ENCODE measurements at places on chromosomes 4 and X.

GRCh38 chr4:10611673-10612072 is 72.9 kb downstream of the CLNK start:
- DNase-seq, result no peak

- no peak for DNase-seq
These were observed at the start of gene HSD17B13 for GRCh38 chr4:87322754-87323153. Gene HSD17B13, minus strand, starts transcription at chr4:87322882. Its CDS starts 41 bp downstream, at chr4:87322841.

DNA sequence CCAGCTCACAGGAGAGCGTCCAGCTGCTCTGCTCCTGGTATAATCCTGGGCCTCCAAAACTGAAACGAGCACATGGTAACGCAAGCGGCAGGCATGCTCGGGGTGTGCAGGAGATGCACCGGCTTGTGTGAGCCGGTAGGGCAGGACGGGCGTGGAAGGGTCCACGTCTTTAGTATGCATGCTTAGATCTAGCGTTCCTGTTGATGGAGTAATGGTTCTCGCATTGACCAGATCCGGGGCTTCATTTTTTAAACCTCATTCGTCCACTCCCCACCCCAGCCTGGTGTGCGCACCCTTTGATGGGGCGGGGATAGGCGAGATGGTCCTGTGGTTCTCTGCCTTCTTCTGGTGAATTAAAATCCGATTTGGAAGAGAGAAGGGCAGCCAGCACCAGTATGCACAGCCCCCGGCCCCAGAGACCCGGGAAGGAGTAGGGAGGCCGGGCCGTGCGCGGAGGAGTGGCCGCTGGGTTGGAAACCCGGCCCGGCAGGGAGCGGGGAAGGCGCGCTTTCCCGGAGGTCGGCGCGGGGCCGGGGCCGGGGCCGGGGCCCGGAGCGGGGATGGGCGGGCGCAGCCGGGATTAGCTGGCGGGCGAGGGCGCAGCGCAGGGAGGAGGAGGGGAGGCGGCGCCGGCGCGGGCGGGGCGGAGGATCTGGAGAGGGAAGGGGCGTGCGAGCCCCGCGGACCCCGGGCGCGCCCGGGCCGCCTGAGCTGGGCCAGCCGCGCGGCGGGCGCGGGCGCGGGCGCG is 39.9 kb downstream of the FAM149A start:
- DNase-seq, result no peak

GRCh38 chrX:17922303-17922702 is 61.2 kb upstream of the RAI2 start:
- DNase-seq, result no peak

GRCh38 chr4:138204507-138204906 is 37.6 kb downstream of the SLC7A11 start:
- no peak for DNase-seq

GRCh38 chr4:52248820-52249219 is 197.7 kb downstream of the SPATA18 start:
- no peak for DNase-seq

DNA sequence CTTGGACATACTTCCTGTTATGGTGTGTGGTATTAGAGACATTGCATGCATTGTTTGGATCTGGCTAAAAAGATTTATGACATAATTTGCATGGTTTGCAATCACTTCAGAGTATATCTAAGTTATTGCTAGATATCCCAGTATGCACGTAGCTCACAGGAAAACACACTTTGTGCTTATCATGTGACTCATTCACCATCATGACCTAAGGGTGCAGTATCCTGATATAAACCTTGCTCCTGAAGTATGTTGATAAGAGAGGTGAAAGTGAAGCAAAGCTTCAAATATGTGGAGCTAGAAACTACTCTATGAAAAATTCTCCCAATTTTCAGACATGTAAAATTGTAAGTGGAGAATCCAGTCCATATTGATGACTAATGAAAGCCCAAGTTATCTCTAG is 46.9 kb upstream of the GRXCR1 start:
- no peak for DNase-seq

DNA sequence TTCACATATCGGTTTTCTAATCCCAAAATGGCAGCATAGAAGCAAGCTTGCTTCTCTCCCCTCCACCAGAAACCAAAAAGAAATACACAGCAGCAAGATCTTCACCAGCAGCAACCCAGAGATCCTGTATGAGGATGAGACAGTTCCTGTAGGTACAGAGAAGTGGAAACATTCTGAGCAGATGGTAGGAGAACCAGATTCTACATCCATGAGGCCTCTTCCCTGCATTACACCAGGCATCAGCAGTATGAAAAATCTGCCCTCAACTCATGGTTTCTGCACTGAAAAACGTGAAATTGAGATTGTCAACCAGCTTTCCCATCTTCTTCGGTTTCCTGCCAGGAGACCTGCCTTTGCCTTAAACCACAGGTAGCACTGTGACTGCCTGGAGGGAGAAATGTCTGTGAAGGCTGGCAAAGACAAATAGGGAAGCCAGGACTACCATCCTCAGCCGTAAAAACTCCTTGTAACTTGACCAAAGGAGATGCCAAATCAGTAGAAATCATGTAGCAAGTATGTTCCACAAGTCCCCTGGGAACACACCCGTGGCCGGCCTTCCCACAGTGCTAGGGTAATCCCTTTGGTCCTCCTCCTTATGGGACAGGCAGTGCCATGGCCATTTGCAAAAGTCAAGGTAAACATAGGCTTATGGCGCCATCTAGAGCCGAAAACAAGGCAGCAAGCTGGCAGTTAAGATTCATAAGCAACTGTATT is 24.0 kb upstream of the MTHFD2L start:
- no peak for DNase-seq

DNA sequence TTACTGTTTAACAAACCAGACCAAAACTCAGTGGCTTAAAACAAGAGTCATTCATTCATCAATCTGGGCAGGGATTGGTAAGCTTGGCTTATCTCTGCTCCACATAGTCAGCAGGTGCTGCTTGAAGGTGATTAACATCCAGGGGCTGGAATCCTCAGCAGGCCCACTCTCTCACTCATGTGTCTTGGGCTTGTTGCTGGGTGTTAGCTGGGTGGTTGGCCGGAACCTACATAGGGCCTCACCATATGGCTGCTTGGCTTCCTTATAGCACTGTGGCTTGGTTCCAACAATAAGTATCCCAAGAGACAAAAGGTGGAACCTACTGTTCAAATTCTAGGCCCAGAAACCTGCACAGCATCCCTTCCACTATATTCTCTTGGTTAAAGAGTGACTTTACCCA is 125.0 kb downstream of the RASGEF1B start:
- no peak for DNase-seq

DNA sequence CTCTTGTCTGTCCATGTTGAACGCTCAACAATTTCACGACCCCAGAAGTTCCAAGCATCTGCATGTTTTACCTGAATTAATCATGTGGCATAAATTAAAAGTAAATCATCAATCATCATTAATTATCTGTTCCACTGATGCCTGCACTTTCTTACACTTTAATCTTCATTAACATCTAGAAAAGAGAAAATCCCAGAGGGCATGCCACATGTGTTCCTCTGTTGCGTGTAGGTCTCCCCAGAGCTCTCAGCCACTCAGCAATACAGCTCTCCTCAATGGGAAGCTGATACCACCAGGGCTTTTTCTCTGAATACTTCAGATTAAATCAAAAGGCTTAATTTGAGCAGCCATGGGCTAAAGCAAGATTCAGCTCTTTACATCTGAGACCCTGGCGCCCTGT is 722.4 kb upstream of the TENM3 start:
- no peak for DNase-seq

- DNase-seq, result no peak
These were observed 46.1 kb upstream of the BMPR1B start for GRCh38 chr4:94711635-94712034.

GRCh38 chr4:77921701-77922100 is 59.1 kb downstream of the MRPL1 start:
- DNase-seq, result no peak

DNA sequence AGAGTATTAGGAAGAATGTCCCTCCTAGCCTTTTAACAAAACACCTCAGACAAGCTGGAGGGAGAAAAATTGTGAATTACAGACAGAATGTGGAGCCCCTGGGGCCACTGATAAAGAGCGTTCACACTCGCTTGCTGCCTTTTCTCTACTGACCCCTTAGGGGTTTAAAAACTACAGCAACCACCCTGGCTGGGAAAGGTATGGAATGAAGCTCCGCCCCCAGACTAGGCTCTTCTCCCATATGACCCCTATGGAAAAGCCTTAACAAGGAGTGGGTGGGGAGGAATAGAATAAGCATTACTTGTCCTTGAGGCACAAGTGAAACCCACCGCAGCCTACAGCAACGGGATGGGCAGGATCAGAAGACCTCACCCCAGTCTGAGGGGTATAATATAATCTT is 26.3 kb downstream of the ANKRD50 start:
- DNase-seq, result no peak

- no peak for DNase-seq
These were observed 94.4 kb downstream of the IL15 start for GRCh38 chr4:141730805-141731204.

- DNase-seq, result no peak
These were observed 1283.6 kb downstream of the FSTL5 start for GRCh38 chr4:160880180-160880579.

DNA sequence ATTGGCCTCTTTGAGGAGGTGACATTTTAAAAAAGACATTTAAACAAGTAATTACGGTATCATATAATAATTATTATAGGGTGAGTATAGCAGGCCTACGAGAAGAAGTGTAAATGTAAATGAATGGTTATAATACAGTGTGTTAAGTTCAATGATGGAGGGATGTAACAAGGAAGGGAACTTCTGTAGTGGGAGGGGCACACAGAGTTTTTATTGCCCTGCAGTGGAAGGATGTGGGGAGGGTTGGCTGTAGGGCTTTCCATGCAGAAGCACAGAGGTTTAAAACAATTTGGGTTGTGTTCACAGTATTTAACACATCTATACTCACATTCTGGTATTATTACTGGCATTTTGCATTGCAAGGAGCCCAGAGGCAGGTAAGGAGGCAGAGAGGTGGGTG is 41.1 kb downstream of the AFF1 start:
- DNase-seq, result no peak

DNA sequence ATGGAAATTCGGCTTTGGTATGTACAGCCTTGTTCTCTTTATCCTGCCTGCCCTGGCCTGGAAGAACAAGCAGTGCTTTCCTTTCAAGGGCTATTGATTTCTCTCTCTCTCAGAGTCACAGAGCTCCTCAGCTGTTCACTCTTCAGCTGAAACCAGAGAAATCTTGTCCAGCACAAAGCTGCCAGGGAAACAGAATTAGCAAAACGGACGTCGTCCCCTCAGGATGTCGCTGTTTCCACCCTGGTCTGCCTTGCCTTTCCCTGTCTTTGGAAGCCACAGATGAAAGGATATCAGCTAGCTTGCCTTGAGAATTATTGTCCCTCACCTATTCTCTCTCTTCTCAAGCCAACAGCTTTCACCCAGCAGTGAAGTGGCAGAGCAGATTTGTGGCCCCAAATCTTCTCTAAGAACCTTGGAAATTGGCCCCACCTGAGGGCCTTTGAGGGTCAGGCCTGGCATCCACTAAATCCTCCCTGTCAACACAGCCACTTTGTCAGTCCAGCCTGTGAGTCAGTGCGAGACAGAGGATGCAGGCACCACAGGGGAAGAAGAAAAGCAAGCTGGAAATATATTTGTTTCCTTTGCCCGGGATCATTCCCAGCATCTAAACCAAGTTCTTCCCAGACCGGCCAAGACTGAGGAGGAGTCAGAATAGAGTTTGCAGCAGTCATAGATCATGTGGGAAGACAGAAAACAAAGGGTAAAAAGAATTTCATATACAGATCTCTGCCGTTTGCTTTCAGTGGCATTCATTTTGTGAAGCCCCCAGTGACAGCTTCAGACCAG is 63.8 kb upstream of the MTM1 start:
- DNase-seq, result no peak

DNA sequence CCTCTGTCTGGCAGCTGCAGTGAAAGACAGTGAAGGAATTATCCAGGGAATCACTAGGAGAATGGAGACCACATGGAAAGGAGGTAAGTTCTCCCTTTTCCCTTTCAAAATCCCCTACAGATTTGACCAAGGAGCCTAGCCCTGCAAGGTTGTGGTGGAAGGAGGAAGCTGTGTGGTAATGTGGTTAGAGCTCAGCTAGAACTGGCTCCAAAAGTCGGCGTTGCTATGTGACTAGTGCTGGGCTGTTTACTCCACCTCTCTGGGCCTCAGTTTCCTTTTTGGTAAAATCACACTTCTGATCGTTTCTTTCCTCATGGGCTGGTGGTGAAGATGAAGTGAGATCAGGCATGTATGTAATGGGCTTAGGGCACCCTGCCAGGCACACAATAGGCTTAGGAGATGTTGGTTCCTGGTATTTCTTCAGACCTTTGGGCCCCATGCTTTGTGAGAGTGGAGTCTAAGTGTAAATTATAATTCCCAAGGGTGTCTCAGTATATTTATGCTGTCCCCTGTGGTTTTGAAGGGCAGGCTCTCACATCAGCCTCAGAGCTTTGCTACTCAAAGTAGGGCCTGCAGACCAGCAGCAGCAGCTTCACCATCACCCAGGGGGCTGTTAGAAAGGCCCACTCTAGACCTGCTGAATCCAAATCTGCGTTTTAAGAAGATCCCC is 183.7 kb upstream of the BCOR start:
- DNase-seq, result no peak

- no peak for DNase-seq
These were observed 153.9 kb upstream of the STK26 start for GRCh38 chrX:131869182-131869581.

GRCh38 chrX:123201720-123202119 is 17.6 kb downstream of the GRIA3 start:
- no peak for DNase-seq

DNA sequence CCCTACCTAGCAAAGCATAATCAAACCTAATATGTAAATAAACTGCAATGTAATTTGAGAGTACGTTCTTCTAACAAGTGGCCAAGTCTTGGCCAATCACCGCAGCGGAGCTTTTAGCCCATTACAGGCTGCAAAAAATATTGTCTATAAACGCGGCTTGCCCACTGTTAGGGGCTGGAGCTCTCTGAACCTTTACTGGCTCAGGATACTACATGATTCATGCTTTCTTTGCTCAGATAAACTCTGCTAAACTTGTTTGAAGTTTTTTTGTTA is 990 bp upstream of the HADH start:
- DNase-seq, result no peak

- DNase-seq, result no peak
These were observed 41.4 kb downstream of the ABHD18 start for GRCh38 chr4:128006592-128006991.

DNA sequence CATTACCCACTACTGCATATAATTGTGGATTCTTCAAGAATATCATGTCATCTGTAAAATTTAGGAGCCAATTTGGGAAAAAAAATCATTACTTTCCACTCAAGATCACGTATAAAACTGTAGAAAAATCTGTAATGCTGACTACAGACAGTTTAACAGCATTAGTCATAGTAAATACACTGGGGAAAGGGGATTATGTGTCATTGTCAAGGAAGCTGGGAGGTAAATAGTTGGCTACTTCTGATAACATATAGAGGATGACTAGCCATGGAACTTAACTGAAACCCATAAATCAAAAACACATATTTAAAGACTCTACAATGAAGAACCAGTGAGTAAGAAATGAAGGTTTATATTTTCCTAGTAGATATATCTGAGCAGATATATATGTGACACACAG is 1666.4 kb upstream of the IGFBP7 start:
- no peak for DNase-seq

DNA sequence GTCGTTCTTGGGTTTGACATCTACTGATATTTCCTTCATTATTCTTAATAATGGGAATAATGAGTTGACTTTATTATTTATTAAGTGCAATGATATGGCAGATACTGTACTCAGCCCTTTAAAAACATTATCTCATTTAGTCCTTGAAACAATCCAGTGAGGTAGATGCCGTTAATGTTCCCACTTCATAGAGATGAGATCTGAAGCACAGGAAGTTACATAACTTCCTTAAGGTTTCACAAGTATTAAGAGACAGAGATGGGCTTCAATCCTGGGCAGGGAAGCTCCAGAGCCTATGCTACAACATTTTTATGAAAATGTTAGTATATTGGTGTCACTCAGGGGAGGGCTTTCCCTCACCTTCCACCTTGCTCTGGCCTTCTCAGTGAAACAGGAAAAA is 9.7 kb upstream of the KLHL13 start:
- DNase-seq, result no peak
